ENCODE measurements at places on chromosomes 7 and 10.

GRCh38 chr7:36604806-36605205 is 119.5 kb downstream of the AOAH start:
- no peak for DNase-seq

- DNase-seq = no peak
These were observed 337.3 kb upstream of the GHITM start for GRCh38 chr10:83801983-83802382.

GRCh38 chr7:134847851-134848588 is 68.6 kb downstream of the CALD1 start:
- no peak for DNase-seq

- peak; percentile 46 for DNase-seq
These were observed 204.7 kb downstream of the DNAJB6 start for GRCh38 chr7:157541295-157542067.

DNA sequence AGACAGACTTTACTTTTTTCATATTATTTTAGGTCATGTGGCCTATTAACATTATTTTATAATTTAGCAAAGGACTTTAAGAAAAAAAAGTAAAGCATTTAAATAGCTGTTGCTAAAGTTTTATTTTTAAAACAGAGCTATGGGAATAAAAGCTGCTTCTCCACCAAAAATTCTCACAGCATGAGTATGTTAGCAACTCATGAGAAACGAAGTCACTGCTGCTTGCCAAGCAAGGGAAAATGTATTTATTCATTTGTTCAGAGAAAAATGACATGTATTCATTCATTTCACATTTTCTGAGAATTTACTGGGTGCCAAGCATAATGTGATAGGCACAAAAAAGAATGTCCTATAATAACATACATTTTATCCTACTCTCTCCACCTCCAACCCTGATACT is 5.1 kb downstream of the LRRC72 start:
- no peak for DNase-seq

- peak; percentile 8 for DNase-seq
These were observed 4.1 kb downstream of the TAF6 start for GRCh38 chr7:100115026-100115425.
